ENCODE measurements at places on chromosomes 2 and 18.

GRCh38 chr2:151422917-151423439, 13.3 kb downstream of the RIF1 start:
- DNase-seq = no peak

GRCh38 chr18:58562999-58563667, 65.8 kb downstream of the ALPK2 start:
- no peak for DNase-seq

DNA sequence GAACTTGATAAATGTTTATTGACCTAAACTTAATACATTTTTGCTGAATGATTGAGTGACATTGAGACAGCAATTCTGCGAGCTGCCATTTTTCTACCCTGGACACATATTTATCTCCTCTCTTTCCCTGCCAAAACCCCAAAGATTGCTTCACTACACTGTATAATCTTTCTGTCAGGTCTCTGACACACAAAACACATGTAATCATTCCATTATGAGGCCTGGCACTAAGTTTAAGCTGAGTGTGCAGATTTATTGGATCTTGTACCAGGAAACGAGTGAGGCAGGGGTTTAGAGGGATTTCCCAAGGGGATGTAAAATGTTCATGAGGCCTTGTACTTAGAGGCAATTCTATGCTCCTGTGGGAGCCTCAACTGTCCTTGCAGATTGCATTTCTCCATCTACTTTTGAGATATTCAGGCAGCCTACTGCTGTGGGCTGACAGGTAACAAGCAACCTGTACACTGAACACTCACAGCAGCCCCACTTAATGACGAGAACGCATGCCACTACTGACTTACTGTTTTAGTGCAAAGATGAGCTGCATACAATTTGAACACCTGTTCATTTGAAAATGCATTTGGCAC, 13.7 kb upstream of the OSR1 start:
- DNase-seq = no peak

- peak; percentile 37 for DNase-seq
Measured at GRCh38 chr2:64939332-64939917, 49.8 kb upstream of the SLC1A4 start.

GRCh38 chr2:134212746-134213145, 41.1 kb upstream of the MGAT5 start:
- DNase-seq = no peak

GRCh38 chr18:28522236-28522635, 345.3 kb upstream of the CDH2 start:
- DNase-seq = no peak

DNA sequence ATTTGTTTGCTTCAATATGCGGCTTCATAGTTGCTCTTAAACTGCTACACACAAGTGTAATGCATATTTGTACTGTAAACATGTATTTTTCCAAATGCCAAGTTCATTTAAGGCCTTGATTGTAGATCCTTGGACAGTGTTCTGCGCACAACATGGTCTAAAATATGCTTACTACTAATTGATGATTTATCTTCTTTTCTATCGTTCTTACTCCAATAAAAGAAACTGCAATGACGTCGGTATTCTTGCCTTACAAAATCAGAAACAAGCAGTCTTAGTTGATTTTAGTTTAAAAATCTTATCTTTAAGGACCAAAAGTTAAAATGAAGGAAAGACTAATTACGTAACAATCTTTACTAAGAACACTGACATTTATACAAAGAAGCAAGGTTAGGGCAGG, 224.3 kb upstream of the SMAD7 start:
- no peak for DNase-seq

DNA sequence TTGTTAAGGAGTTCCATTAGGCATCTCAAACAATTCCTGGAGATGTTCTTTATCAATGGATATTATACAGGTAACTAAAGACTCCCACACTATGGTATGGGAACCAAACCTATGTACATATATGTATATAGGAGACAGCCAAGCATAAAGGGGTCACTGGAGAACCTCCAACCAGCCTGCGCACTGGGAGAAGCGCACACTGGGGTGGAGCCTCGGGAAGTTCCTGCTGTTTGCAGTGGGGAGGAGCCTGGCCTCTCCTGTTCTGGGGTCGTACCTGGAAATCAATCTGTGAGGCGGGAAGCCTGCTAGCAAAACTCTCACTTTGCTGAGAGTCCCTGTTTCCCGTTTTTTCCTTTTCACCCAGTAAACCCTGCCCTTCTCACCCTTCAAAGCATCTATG, 83.1 kb upstream of the CREB1 start:
- DNase-seq = no peak

DNA sequence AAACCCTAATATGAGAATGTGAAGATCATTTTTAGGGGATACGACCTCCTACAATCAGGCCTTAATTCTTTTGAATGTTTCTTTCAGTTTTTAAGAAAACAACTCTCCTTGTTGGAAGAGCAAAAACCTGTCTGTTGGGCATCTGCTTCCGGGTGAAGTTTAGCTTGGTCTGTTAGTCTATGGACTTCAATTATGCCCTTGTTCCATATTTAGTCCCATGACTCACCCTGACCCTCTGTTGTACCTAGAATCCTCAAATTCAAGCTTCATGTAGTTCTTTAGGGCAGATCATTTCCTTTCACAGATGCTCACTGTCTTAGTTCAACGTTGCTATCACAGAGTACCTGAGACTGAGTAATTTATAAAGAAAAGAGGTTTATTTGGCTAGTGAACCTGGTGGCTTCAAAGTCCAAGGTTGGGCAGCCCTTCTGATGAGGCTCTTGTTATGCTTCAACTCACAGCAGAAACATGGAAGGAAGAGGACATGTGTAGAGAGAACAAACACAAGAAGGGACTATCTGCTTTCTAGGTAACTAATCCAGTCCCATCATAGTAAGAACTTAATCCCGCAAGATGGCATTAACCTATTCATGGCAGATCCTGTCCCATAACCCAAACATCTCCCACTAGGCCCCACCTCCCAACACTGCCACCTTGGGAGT, 82.5 kb upstream of the SERPINE2 start:
- no peak for DNase-seq

DNA sequence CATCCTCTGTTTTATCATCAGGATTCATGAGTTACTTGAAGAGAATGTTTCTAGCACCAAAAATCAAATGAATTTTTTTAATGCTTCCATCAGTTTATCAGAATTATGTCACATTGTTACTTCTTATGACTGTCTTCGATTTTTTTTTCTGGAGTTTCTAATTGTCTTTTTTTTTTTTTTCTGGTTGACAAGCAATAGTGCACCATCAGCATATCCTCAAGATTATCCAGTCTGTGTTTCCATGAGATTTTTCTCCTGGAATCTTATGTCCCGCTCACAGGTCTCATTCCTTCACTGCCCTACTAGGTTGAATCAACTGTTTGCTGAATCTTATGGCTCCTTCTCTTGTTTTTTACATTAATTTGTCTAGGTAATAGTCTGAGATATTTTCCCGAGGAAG, 16.0 kb downstream of the R3HDM1 start:
- DNase-seq = no peak

- DNase-seq = no peak
Measured at GRCh38 chr18:54127759-54128378, 96.6 kb downstream of the MBD2 start.

DNA sequence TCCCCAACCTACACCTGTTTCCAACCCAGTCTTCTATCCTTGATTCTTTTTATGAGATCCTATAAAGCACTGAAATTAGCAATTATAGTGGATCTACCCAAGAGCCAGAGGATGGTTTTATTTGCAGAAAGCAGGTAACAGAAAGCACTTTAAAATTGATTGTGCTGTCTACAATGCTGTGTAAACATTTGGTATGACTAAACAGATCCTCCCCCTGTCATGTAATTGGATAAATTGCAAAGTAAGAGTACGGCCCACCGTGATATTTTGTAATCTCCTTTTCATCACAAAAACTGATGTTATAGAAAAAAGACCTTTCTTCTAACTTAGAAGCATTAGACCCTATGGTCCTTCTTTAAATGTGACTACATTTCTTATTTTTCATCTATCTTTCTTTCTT, 11.3 kb upstream of the PPP3R1 start:
- no peak for DNase-seq

DNA sequence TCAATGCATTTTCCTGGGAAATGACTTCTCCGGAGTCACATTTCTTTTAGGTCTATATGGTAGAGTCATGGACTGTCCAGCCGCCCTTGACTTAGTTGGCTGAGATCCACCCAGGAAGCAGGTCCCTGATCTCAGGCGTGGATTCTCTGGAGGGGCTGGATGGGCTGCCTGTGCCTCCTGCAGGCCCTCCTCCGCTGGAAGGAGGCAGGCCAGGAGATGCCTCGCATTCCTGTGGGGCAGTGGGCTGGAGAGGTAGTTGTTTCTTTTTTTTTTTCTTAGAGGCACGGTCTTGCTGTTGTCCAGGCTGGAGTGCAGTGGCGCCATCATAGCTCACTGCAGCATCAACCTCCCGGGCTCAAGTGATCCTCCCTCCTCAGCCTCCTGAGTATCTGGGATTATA, 129.0 kb upstream of the MYCN start:
- DNase-seq = no peak
